Activated CD4-positive, alpha-beta T cell treated with anti-CD3 and anti-CD28 coated beads, Interleukin-2, amount 10 ng/mL, durations not matched to agents 24 days and 14 days (primary cell): ENCODE measurements at places on chromosomes 7 and 10.

- DNase-seq = no peak
Measured at GRCh38 chr10:127018298-127018650, 113.0 kb downstream of the DOCK1 start.

GRCh38 chr7:99784007-99784406 lies at the start of gene CYP3A4:
Gene CYP3A4 (minus strand): TSS chr7:99784184. CDS start chr7:99784081, 103 bp downstream.
- DNase-seq = no peak

DNA sequence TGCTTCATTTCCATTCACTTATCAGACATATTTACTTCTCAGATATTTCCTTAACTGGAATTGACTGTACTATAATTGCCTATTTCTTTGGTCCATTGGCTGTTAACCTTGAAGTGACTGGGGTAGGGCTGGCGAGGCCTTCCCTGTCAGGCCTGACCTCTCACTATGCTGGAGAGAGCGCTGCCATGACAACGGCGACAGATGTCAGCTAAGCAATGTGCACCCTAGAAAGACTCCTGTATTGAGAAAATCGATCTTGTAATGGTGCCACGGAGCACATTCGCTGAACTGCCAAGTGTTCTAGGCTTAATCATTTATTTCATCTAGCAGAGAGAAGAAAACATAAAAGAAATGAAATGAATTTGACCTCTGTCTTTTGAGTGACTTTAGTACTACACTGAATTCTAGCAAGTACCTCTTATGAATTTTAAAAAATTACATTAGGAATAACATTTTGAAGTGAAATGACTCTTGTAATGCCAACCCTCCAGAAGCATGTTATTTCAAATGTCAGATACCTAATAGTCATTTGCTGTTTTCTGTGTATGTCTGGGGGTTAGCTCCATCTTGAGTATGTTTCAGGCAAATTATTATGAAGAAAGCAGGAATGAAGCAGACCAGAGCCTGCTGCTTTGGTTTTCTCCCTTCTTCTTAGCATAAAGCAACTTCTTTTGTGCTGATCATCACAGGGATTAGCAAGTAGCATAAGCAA lies 148.0 kb downstream of the SNX10 start:
- DNase-seq = no peak

DNA sequence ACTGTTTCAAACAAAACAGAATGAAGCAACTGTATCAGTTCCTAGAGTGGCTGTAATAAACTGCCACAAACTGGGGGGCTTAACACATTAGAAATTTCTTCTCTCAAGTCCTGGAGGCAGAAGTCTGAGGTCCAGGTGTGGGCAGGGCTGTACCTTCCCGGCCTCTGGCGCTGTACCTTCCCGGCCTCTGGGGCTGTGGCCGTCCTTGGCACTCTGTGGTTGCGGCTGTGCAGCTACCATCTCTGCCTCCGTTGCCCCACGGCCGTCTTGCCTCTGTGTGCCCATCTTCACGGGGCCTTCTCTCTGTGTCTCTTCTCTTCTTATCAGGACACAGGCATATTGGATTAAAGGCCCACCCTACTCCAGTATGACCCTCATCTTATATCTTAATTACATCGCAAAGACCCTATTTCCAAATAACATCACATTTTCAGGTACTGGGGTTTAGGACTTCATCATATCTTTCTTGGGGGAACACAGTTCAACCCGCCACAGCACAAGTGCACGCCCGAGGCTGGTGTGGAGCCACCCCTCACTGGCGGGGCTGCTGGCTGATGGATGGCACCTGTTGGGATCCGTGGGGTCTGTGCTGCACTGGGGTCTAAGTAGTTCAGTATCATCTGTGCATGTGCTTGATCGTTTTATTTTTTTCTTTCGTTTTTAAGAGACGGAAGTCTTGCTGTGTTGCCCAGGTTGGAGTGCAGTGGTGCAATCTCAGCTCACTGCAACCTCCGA lies 123.2 kb downstream of the ACTR3B start:
- DNase-seq = no peak

DNA sequence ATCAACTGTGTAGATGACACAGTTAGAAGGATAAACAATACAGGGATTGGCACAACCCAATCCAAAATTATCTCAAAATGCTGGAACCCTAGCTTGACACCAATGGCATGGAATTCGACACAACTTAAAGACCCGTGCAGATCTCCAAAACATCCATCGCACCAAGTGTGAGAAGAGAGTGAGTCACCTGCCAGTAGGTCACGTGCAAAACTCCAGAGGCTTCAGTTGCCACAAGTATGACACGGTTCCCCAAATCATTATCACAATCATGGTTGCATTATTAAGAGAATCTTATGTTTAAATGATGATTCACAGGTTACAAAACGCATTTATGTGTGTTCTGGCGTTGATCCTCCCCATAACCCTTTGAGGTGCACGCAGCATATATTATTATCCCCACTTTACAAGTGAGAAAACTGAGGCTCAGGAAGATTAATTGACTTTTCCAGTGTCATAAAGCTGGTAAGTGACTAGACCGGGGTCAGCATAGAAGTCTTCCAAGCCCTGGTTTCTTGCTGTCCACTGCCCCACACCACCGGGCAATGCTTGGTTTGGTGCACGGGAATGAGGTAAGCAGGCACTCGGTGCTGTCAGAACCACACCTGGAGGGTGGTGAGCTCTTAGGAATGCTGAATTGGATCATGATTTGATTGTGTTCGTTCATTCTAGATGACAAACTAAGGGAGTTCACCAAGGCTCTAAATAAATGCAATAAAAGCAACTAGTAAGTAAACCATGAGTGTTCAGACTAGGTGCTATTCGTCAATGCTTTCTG lies 23.6 kb upstream of the STK17A start:
- DNase-seq = peak; percentile 32

GRCh38 chr7:13198036-13198435 lies 510.6 kb downstream of the ARL4A start:
- no peak for DNase-seq

- no peak for DNase-seq
Measured at GRCh38 chr10:49071160-49071761, 44.1 kb downstream of the VSTM4 start.

- DNase-seq = no peak
Measured at GRCh38 chr10:86342111-86342863, 24.3 kb downstream of the GRID1 start.

GRCh38 chr7:48042636-48043035 lies 7.3 kb downstream of the C7orf57 start:
- no peak for DNase-seq

DNA sequence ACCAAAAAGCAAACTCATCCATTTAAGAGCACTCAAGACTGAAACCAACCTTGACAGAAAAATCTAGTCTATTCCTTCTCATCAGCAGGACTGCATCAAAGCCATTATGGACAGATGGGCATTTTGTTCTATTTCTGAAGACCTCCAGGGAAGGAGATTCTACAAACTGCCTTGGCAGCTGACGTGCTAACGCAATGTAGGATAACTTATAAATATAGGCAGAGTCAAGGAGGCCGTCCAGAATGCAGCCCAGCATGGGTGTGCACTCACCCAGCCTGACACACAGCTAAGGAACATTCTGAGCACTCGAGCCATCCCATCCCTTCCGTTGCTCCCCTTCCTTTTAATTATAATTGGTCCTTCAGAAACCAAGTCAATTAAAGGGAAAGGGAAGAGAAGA lies 25.3 kb upstream of the NEBL start:
- no peak for DNase-seq

DNA sequence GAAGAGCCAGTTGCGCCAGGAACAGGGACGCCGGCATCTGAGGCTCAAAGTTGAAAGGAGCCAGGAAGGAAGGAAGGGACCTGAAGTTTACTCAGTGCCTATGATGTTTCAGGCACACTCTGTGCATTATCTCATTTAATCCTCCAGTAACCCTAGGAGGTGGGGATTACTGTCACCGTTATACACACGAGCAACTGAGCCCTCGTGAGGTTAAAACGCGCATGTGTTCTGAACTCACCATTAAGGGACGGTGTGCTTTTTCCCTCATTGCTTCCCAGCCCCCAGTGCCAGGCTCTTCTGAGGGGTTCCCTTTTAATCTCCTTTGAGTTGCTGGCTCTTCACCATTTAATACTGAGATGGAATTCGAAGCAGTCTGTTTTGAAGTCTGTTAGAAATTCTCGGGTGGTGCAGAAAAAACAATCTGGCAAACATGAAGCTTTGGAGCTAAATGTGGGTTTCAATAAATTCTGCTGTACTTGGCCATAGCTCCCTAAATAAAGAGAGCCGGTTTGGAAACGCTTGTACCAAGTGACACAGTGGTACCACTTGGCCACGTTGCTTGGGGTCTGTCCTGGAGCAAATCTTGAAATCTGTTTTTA lies 102.2 kb downstream of the TAX1BP1 start:
- no peak for DNase-seq

- no peak for DNase-seq
Measured at GRCh38 chr10:96596422-96597407, 9.9 kb upstream of the TM9SF3 start.

- DNase-seq = no peak
Measured at GRCh38 chr7:135600226-135600625, 42.5 kb downstream of the NUP205 start.

DNA sequence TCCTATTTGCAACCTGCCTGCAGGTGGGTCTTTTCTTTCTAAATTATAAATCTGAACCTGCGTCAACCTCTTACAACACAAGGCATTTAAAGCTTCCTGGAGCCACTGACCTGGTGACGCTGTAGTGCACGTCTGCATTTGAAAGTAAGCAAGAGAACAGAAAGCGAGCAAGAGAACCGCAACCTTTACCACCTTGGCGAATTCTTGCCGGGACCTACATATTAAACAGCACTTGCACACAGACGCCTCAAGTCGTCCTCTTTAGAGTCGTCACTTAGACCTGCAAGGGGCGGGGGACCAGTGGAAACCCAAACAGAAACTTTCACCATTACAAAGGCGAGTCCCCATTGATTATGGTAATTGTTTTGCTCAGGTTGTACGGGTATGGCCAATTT lies 9.5 kb downstream of the GLI3 start:
- peak; percentile 61 for DNase-seq

GRCh38 chr10:119028900-119029612 lies 458 bp upstream of the NANOS1 start:
- peak; percentile 94 for DNase-seq

DNA sequence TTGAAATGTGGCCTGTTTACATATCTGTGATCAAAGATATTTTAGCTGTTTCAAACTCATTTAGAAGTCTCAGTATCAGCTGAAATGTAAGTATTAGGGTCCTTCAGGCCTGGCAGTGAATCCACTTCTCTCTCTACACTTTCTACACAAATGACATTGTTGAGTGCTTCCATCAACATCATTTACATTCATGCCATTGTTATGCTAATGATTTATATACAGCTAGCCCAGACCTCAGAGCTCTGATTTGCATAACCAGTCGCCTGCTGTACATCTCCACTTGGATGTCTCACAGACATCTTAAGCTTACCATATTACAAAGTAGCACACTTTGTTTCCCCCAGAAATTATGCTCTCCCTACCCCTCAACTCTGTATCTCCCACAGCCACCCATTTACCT lies 71.6 kb downstream of the GSDME start:
- DNase-seq = no peak

DNA sequence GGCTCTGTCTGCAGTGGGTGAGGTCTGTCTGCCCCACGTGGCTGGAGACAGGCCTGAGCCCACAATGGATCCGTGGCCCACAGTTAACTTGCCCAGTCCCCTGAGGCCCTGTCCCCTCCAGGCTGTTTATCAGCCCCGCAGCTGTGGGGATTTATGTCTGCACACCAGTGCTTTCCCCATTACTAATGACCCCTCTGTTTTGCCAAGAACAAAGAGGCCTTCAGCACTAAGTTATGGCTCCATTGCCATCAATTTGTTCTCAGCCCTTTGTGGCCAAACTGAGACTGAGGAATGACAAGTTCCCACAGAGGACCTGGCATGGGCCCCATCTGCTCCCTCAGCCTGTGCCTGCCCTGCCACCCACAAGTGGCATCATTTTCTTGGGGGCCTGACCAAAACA lies 138.2 kb downstream of the C10orf105 start:
- no peak for DNase-seq

GRCh38 chr7:102424787-102425218 lies 8.6 kb upstream of the ORAI2 start:
- DNase-seq = no peak

- DNase-seq = no peak
Measured at GRCh38 chr7:106740806-106741205, 79.8 kb upstream of the CCDC71L start.

GRCh38 chr7:41817386-41817785 lies 114.5 kb upstream of the INHBA start:
- DNase-seq = peak; percentile 72

DNA sequence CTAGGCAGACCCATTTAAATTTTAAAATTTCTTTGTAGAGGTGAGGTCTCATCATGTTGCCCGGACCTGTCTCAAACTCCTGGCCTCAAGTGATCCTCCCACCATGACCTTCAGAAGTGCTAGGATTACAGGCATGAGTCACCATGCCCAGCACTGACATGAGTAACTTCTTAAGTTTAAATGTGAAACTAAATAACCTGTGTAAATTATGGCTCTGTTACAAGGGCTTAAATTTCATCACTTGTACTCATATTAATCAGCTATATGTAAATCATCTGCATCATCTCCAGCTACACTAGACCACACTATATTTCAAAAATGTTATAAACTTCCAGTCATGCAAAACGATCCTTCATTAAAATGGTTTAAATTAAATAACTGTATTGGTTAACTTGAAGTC lies 56.1 kb downstream of the ATAD1 start:
- peak; percentile 70 for DNase-seq

GRCh38 chr10:71964743-71965515 lies 734 bp downstream of the CHST3 start:
- DNase-seq = peak; percentile 61

GRCh38 chr7:155886391-155887173 lies 74.3 kb upstream of the SHH start:
- no peak for DNase-seq

DNA sequence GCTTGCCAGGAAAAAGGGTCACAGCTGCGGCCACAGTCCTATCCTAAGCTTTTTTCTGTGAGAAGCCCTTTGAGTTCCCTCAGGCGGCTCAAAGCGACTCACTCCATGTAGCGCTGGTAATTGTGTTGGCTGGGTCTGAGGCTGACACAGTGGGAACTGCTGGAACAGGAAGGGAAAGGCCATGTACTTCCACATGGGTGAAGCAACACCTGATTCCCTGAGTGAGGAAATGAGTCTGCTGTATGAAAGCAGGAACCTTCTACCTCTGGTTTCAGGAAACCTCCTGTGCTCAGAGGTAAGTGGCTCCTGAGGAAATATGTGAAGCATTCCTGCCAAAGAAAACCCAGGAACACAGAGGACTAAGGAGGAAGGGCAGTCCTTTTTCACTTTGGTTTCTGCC lies 734.6 kb upstream of the SORCS1 start:
- DNase-seq = no peak
